ENCODE measurements at places on chromosomes 2 and 18.

- no peak for DNase-seq
Observed at GRCh38 chr2:42951263-42951938, 159.0 kb upstream of the HAAO start.

DNA sequence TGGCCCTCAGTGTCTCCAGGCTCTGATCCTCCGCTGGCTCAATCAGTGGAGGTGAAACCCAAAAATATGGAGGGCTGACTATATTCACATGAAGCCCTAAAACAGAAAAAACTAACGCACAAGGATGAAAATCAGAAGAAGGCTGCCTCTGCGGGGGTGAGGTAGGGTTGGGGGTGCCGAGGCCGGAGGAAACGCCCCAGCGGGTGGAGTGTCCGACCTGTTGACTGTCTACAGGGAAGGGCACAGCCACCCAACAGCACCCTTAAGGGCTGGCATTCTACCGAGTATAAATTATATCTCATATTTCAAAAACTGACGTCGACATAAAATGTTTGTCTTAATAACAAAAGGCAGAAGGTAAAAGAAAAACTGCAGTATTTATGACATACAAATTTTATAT, 223.5 kb downstream of the HDAC4 start:
- DNase-seq: no peak

- DNase-seq: no peak
Observed at GRCh38 chr2:39247512-39248043, 3.8 kb upstream of the CDKL4 start.

- no peak for DNase-seq
Observed at GRCh38 chr2:380772-381171, 92.9 kb upstream of the ALKAL2 start.

- DNase-seq: no peak
Observed at GRCh38 chr2:50596515-50596914, 435.4 kb downstream of the NRXN1 start.

DNA sequence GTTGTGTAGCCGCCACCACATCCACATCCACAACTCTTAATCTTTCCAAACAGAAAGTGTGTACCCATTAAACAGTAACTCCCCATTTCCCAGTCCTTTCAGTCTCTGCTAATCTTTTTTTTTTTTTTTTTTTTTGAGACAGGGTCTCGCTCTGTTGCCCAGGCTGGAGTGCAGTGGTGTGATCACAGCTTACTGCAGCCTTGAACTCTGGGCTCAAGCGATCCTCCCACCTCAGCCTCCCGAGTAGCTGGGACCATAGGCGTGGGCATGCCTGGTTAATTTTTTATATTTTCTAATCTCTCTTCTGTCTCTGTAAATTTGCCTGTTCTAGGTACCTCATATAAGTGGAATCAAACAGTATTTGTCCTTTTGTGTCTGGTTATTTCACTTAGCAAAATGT, 3.6 kb downstream of the EIF2AK2 start:
- no peak for DNase-seq

- DNase-seq: no peak
Observed at GRCh38 chr2:168926621-168927386, 25.7 kb downstream of the G6PC2 start.

- no peak for DNase-seq
Observed at GRCh38 chr2:199874209-199874608, 23.2 kb upstream of the FTCDNL1 start.

GRCh38 chr18:41642756-41643155, 312.3 kb upstream of the PIK3C3 start:
- no peak for DNase-seq

GRCh38 chr2:43230351-43230885, 4.0 kb upstream of the ZFP36L2 start:
- no peak for DNase-seq

- DNase-seq: no peak
Observed at GRCh38 chr2:232076272-232076671, 114.8 kb downstream of the DIS3L2 start.

- DNase-seq: no peak
Observed at GRCh38 chr2:65708086-65708485, 275.7 kb upstream of the SPRED2 start.

GRCh38 chr2:223104336-223105132, 52.5 kb downstream of the KCNE4 start:
- no peak for DNase-seq

- DNase-seq: no peak
Observed at GRCh38 chr2:216664593-216665034, 30.7 kb downstream of the IGFBP5 start.

GRCh38 chr2:217510771-217511291, 492.0 kb downstream of the TNS1 start:
- DNase-seq: peak; percentile 32

DNA sequence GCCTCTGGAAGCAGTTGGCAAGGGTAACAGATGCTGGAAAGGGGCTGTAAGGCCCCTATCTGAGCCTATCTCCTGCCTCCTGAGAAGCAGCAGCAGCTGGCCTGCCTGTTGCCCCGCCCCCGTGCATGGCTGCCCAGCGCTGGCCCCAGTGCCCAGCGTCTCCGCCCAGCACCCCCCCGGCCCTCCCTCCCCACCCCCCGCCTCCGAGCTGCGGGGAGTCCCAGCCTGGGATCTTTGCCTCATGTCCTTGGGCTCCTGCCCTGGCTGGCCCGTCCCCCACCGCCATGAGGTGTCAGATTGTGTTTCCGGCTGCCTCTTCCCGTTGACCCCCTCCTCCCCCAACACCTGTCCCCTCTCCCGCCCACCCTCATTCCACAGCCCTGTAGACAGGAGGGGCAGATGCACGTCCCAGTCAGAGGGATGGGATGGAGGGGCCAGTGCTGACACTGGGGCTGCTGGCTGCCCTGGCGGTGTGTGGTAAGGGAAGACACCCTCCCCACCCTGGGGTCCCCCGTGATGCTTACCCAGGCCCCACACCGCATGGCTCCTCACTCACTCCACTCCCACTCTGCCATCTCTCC, at the start of gene CHRND:
Gene CHRND (plus strand): TSS at position 370 of the 581 bp plus-strand sequence. CDS start 56 bp downstream, at position 426.
- DNase-seq: no peak

DNA sequence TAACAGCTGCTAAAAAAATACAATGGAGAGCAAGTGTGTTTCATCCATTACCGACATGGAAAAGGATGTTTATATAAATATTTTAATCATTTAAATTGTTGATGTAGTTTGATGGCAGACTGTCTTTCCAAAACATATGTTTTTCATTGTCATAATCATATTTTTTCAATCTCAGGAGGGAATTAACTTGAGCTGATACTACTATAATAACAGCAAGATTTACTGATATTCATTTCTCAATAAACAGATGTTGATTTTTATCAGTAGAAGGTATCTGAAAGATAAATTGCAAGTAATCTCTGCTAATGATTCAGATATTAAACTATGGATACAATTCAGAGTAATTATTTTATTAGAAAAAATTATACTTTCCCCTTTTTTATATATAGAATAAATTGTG, 274.9 kb upstream of the TMEFF2 start:
- DNase-seq: no peak
